ENCODE measurements at places on chromosomes 2 and 18. TPM values are rescaled to one million over a fixed set of nuclear protein-coding genes. Genes with fewer than 3 reads are reported as not detected.

DNA sequence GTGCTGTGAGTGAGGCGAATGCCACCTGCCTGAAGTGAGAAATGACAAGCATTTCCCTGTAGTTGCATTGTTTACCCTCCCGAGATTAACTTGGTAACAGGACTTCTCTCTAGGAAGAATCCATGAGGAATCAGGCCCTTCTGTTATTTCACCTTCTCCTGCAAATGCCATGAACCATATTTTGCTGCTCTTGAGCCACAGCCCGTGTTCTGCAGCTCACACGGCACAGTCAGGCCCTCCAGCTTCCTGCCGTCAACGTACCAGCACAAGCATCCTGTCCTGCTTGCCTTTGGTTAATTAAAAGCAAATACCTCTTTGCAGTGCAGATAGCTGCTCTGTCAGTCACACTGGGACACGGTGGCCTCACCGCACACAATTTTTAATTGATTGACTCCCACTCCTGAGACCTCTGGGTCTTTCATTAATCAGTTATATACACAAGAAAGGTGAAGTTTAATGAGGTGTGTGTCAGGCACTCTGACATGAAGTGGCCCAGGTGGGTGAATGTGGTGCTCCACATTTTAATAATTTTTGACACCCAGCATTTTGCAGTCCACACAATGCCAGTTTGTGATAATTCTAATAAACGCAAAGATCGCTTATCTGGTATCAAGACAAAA, 95.3 kb upstream of the ASB18 start:
- no peak for DNase-seq
- H3K36me3 ChIP-seq = no peaks in the 10 kb centered on the region
- no peak overlapping the region for H3K27ac ChIP-seq
- no peaks in the 10 kb centered on the region for H3K4me1 ChIP-seq

Gene RTKN
- total RNA-seq = 51.4 TPM

Gene SPDYA
- 1.1 TPM for total RNA-seq

DNA sequence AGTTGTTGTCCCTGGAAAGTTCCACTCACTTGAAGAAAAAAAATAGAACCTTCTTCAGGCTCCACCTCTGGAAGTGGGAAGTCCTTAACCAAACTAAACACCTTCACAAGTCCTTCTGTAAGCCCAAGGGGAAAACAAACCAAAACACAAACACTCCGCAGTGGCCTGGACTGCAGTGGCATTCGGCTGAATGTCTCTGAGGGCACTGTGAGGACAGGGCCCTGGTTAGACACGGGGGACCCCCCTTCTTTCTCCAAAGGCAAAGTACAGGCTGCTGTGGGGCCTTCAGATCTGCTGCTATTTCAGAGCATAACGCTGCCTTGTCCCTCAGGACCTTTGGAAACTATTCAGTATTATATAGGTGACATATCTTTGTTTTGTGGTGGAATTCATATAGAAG, 28.1 kb downstream of the FOSL2 start:
- no peak overlapping the region for H3K4me3 ChIP-seq
- peaks cover under 1% of the 10 kb centered on the region for H3K36me3 ChIP-seq

GRCh38 chr18:686339-687111, 25.9 kb downstream of the ENOSF1 start:
- H3K27me3 ChIP-seq = no peaks in the 10 kb centered on the region
- DNase-seq = no peak
- no peak overlapping the region for H3K4me3 ChIP-seq
- H3K36me3 ChIP-seq = no peaks in the 10 kb centered on the region

DNA sequence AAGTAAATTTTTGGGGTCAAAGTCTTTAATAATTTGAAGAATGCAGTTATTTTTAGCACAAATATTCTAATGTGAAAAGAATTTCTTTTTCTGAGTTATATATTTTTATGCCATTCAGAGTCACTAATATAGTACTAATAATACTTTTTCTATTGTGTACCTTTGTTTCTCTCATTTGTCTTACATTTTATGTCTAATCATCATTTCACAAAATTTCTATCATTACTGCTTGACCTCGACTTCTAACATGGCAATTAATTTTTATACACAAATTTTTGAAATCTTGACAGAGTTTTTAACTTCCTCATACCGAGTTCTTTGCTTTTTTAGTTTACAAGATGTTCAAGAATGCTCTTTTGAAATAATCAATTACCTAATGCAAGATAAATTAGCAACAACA, 8.4 kb upstream of the CPS1 start:
- H3K36me3 ChIP-seq = no peaks in the 10 kb centered on the region
- no peaks in the 10 kb centered on the region for H3K27me3 ChIP-seq
- H3K4me3 ChIP-seq = no peak overlapping the region
- no peaks in the 10 kb centered on the region for H3K4me1 ChIP-seq
- no peak for DNase-seq

DNA sequence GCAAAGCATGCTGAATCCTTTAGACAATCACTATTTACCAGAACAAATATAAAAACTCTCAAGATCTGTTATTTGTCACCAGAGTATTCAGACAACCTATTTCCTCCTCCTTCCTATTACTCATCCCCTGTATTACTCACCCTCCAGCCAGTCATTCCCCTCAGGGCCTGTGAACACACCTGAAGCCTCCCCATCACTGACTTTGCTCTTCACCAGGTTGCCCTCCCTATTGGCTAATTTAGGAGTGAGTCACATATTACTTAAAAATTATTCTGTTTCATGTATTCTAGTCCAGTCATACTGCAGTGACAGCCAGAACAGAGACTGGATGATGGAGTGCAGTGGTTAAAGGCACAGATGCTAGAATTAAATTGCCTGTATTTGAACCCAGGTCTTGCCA, 3.7 kb upstream of the ATG16L1 start:
- H3K4me3 ChIP-seq = no peak overlapping the region
- H3K27me3 ChIP-seq = no peaks in the 10 kb centered on the region
- no peaks in the 10 kb centered on the region for H3K36me3 ChIP-seq
- DNase-seq = no peak
- H3K27ac ChIP-seq = peak overlapping the region; percentile 19

- H3K27me3 ChIP-seq = no peaks in the 10 kb centered on the region
- no peaks in the 10 kb centered on the region for H3K36me3 ChIP-seq
- DNase-seq = no peak
- no peaks in the 10 kb centered on the region for H3K4me1 ChIP-seq
Observed at GRCh38 chr18:22668496-22668895, 250.8 kb upstream of the CTAGE1 start.

DNA sequence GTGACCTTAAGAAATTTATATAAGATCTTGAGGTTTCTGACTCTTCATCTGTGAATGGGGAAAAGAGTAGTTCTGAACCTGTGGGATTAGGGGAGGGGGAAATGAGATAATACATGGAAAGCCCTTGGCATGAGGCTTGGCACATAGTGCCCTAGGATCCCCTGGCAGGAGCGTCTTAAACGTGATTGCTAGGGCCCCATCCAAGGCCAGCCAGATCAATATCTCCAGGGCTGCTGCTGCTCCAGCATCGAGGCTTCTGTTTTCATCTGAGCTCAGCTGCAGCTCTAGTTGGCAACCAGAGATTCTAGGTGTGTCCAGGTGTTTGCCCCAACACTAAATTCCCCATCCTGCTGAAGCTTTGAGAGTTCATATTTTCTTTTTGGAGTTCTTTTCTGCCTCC, 71.0 kb downstream of the IL1R2 start:
- no peak overlapping the region for H3K4me3 ChIP-seq
- peaks cover 11% of the 10 kb centered on the region for H3K4me1 ChIP-seq
- no peaks in the 10 kb centered on the region for H3K36me3 ChIP-seq
- H3K27ac ChIP-seq = peak overlapping the region; percentile 79

- no peak overlapping the region for H3K4me3 ChIP-seq
- no peaks in the 10 kb centered on the region for H3K4me1 ChIP-seq
- H3K27ac ChIP-seq = no peak overlapping the region
Observed at GRCh38 chr18:48832938-48833700, 117.6 kb downstream of the SMAD7 start.

Gene MGAT4A
- total RNA-seq = 125 TPM

- no peaks in the 10 kb centered on the region for H3K4me1 ChIP-seq
- H3K4me3 ChIP-seq = no peak overlapping the region
- no peaks in the 10 kb centered on the region for H3K27me3 ChIP-seq
- no peak overlapping the region for H3K27ac ChIP-seq
- H3K36me3 ChIP-seq = no peaks in the 10 kb centered on the region
Observed at GRCh38 chr2:150374492-150374891, 113.0 kb downstream of the RND3 start.

Gene ANKRD30B
- total RNA-seq = 0.32 TPM

Gene TFCP2L1
- 54.2 TPM for total RNA-seq

- H3K4me1 ChIP-seq = no peaks in the 10 kb centered on the region
- H3K4me3 ChIP-seq = no peak overlapping the region
- no peaks in the 10 kb centered on the region for H3K36me3 ChIP-seq
- no peaks in the 10 kb centered on the region for H3K27me3 ChIP-seq
- no peak for DNase-seq
Observed at GRCh38 chr2:68839260-68839833, 31.9 kb downstream of the BMP10 start.

Gene ST8SIA3
- 0.05 TPM for total RNA-seq

Gene SKOR2
- total RNA-seq = not detected

Gene FOSL2
- total RNA-seq = 142 TPM

Gene SFT2D3
- total RNA-seq = 6.0 TPM

Gene MTCL1
- 20.8 TPM for total RNA-seq

- DNase-seq = no peak
- H3K27ac ChIP-seq = no peak overlapping the region
- H3K4me3 ChIP-seq = no peak overlapping the region
- H3K4me1 ChIP-seq = no peaks in the 10 kb centered on the region
Observed at GRCh38 chr2:139357972-139358371, 577.8 kb upstream of the NXPH2 start.

- H3K27me3 ChIP-seq = no peaks in the 10 kb centered on the region
- no peak overlapping the region for H3K27ac ChIP-seq
- no peak for DNase-seq
- no peak overlapping the region for H3K4me3 ChIP-seq
- no peaks in the 10 kb centered on the region for H3K36me3 ChIP-seq
- H3K4me1 ChIP-seq = no peaks in the 10 kb centered on the region
Observed at GRCh38 chr2:202883987-202884675, 12.6 kb upstream of the ICA1L start.

- DNase-seq = no peak
- no peaks in the 10 kb centered on the region for H3K4me1 ChIP-seq
- H3K36me3 ChIP-seq = no peaks in the 10 kb centered on the region
Observed at GRCh38 chr18:61761875-61762274, 130.9 kb downstream of the RNF152 start.

DNA sequence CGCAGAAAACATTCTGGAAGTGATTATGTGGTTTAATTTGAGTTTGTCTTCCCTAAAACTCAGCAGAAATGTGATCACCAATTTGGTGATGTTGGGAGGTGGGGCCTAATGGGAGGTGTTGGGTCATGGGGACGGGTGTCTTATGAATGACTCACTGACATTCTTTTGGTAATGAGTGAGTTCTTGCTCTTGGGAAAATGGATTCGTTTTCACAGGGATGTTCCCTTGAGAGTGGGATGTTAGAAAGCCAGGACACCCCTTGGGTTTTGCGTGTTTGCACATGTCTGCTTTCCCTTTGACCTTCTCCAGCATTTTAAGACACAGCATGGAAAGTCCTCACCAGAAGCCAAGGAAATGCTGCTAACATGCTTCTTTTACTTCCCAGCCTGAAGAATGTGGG, 321.5 kb upstream of the NT5C1B start:
- H3K27me3 ChIP-seq = no peaks in the 10 kb centered on the region
- DNase-seq = no peak
- H3K36me3 ChIP-seq = no peaks in the 10 kb centered on the region
- H3K27ac ChIP-seq = no peak overlapping the region
- H3K4me1 ChIP-seq = no peaks in the 10 kb centered on the region

DNA sequence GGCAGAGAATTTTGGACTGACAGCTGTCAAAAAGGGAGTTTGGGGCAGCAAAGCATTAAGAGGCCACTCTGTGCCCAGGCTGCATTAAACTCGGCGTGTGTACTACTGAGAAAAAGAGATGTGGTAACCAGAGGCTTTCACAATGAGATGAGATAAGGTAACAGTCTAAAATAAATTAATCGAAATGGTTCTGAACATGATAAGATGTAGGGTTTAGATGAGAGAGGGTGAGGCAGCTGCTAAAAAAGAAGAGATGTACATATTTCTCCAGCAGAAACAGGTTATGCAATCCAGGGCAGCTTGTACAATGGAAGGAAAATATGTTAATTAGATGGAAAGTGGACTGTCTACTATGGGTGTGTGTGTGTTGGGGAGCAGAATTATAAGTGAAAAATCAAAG, 39.2 kb upstream of the ACTR3 start:
- H3K4me3 ChIP-seq = no peak overlapping the region
- no peaks in the 10 kb centered on the region for H3K4me1 ChIP-seq
- no peak overlapping the region for H3K27ac ChIP-seq
- H3K36me3 ChIP-seq = no peaks in the 10 kb centered on the region
- H3K27me3 ChIP-seq = no peaks in the 10 kb centered on the region

Data from colonic mucosa (tissue), 4 donors.